ENCODE measurements at places on chromosomes 4 and X. TPM values are rescaled to one million over a fixed set of nuclear protein-coding genes. Genes with fewer than 3 reads are reported as not detected.

The STS gene
- total RNA-seq: 1.2 TPM

The FAM13A gene
- total RNA-seq: 2.4 TPM

GRCh38 chrX:25755194-25755593 is 382.9 kb upstream of the MAGEB18 start:
- no peaks in the 10 kb centered on the region for H3K4me1 ChIP-seq
- H3K4me3 ChIP-seq: no peak overlapping the region
- no peak overlapping the region for H3K27ac ChIP-seq
- H3K36me3 ChIP-seq: no peaks in the 10 kb centered on the region
- H3K27me3 ChIP-seq: no peaks in the 10 kb centered on the region
- no peak for DNase-seq

DNA sequence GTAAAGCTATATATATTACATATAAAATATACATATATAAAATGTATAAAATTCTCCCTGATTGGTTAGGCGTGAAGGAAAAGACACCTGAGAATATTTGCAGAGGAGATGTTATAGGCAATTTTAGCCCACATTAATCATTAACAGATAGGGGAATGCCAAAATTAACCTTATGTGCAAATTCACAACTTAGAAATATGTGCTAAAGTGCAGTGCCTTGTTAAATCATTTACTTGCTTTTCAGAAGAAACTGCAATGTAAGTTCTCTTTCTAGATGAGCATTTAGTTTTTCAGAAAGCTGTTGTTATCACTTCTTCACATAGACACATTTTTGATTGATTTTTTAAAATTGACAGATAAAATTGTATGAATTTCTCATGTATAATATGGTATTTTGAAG is 5.6 kb downstream of the TASL start:
- H3K4me3 ChIP-seq: no peak overlapping the region
- no peaks in the 10 kb centered on the region for H3K27me3 ChIP-seq
- DNase-seq: no peak
- no peak overlapping the region for H3K27ac ChIP-seq

DNA sequence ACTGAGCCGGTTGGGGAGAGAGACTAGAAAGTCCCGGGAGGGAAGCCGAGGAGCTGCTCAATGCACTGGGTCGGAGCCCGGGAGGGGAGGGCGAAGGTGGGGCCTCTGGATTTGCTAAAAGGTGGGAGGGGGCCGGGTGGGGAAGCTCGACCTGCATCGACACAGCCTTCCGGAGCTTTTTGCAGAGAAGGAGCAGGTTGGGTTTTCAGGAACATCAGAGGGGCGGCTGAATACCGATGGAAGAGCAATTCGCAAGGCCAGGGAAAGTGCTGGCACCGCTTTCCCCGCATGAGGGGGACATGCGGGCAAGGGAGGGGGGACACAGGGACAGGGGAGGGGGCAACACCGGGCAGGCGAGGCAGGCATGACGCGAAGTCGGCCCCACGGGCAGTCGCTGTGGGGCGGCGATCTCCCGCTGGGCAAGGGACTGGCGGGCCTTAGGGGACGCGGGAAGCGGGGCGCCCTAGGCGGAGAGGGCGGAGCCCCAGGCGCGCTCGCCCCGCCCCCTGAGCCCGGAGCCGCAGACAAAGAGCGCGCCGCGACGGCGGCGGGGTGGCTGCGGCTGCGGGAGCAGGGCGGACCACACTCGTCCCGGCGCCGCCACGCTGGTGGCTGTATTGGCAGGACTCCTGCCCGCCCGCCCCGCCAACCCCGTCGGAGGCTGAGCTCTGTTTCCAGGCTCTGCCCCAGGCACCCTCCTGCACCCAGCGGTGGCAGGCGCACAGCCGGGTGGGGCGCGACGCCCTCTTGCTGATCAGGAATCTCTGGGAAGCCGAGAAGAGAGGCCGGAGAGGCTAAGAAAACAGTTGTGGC is 11.6 kb downstream of the PDZD4 start:
- H3K36me3 ChIP-seq: no peaks in the 10 kb centered on the region
- peak; percentile 62 for DNase-seq
- no peak overlapping the region for H3K27ac ChIP-seq
- peaks cover 22% of the 10 kb centered on the region for H3K4me1 ChIP-seq

DNA sequence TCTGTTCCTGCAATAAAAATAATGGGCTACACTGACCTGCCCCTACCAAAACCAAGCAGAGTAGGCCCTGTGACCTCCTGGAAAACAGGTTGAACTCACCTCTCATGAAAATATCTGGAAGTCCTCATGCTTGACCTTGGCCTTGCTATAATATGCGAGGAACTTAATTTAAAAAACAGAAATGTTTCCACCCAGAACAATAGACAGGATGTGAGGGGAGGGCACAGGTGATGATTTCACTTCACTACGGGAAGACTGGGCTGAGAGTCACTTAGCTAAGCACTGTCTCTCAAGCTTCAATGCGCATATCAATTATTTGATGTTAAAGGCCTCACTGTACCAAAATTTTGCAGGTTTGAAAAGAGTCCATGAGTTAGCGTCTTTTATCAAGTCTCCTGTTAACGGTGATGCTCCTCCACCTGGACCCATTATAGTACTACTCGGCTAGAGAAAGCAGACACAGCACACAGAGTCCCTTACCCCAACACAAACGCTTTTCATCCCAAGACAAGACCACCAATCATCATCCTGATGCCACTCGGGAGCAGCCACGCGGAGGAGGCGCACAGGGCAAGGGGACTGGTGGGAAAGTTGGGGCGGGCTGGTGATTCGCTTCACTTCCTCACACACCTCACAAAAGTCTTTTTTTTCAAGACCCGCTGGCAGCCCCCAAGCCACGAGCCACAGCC is 25.9 kb downstream of the ZNF721 start:
- no peak for DNase-seq
- H3K27ac ChIP-seq: peak overlapping the region; percentile 99
- peak overlapping the region; percentile 98 for H3K4me3 ChIP-seq

GRCh38 chr4:80183250-80184052 is 13.9 kb upstream of the PRDM8 start:
- H3K36me3 ChIP-seq: peaks cover 17% of the 10 kb centered on the region
- peaks cover 50% of the 10 kb centered on the region for H3K4me1 ChIP-seq
- peaks cover 28% of the 10 kb centered on the region for H3K27me3 ChIP-seq
- peak overlapping the region; percentile 95 for H3K27ac ChIP-seq
- peak; percentile 42 for DNase-seq
